Lower lobe of right lung (tissue), 2 donors: ENCODE measurements at places on chromosomes 11 and 22. TPM values are rescaled to one million over a fixed set of nuclear protein-coding genes. Genes with fewer than 3 reads are reported as not detected.
A peak's percentile ranks its signal among the peaks of the same experiment; 100 is the strongest.

The XKR3 gene
- total RNA-seq = 0.30 TPM

The CENPM gene
- total RNA-seq = 2.3 TPM

The OR52A1 gene
- total RNA-seq = not detected

The SHANK3 gene
- total RNA-seq = 50.6 TPM

GRCh38 chr11:117144477-117145392, 648 bp downstream of the PAFAH1B2 start:
- peak; percentile 72 for DNase-seq
- peak overlapping the region; percentile 88 for H3K27ac ChIP-seq

DNA sequence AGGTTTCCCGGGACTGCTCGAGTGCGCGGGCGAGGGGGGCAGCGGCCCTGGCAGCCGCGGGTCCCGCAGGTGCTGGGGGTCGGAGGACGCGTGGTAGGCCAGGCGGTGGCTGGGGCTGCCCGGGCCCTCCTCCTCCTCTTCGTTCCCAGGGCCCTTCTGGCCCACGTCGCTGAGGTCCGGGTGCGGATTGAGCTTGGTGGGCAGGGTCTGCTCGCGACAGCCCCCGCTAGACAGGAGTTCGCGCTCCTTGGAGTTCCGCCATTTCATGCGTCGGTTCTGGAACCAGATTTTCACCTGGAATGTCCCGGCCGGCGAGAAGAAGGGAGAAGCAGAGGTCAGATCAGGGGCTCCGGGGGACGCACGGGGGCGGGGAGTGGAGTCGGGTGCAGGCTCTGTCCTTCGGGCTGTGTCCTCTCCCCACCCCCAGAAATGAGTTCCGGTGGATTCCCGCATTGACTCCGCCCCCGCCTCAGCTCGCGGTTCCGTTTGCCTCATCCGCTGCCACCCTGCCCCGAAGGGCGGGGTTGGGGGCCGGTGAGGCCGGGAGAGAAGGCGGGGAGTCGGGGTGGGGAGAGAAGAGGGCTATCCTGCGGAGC, 3.9 kb downstream of the DBX1 start:
- no peaks in the 10 kb centered on the region for H3K36me3 ChIP-seq
- peaks cover 85% of the 10 kb centered on the region for H3K27me3 ChIP-seq
- H3K4me1 ChIP-seq = peaks cover 11% of the 10 kb centered on the region
- no peak for DNase-seq
- H3K27ac ChIP-seq = no peak overlapping the region
- H3K4me3 ChIP-seq = peak overlapping the region; percentile 34

DNA sequence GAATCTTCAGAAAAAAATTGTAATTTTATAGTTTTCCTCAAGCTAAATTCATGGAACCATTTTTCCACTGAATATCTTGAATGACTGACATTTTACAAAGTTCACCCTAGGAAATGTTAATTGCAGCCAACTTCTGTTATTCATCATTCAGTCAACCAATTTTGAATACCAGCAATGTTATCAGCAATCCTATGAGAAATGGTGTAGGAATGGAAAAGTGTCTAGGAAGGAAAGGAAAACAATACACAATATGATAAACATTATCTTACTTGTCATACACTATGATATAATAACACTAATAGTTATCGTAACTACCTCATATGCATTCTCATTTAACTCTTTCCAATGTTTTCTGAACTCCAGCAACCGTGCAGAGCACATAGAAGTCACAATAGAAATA, 790.5 kb upstream of the LRRC4C start:
- DNase-seq = no peak
- H3K4me3 ChIP-seq = no peak overlapping the region
- H3K27ac ChIP-seq = no peak overlapping the region
- H3K27me3 ChIP-seq = no peaks in the 10 kb centered on the region

- no peak for DNase-seq
- no peaks in the 10 kb centered on the region for H3K36me3 ChIP-seq
- H3K4me1 ChIP-seq = peaks cover 25% of the 10 kb centered on the region
- peak overlapping the region; percentile 77 for H3K4me3 ChIP-seq
Observed at GRCh38 chr11:36509201-36509639, 852 bp downstream of the TRAF6 start.

- H3K27me3 ChIP-seq = no peaks in the 10 kb centered on the region
- no peaks in the 10 kb centered on the region for H3K36me3 ChIP-seq
- peaks cover 69% of the 10 kb centered on the region for H3K4me1 ChIP-seq
- H3K4me3 ChIP-seq = no peak overlapping the region
- no peak for DNase-seq
- H3K27ac ChIP-seq = peak overlapping the region; percentile 86
Observed at GRCh38 chr22:39177791-39178190, 25.3 kb upstream of the CBX7 start.

DNA sequence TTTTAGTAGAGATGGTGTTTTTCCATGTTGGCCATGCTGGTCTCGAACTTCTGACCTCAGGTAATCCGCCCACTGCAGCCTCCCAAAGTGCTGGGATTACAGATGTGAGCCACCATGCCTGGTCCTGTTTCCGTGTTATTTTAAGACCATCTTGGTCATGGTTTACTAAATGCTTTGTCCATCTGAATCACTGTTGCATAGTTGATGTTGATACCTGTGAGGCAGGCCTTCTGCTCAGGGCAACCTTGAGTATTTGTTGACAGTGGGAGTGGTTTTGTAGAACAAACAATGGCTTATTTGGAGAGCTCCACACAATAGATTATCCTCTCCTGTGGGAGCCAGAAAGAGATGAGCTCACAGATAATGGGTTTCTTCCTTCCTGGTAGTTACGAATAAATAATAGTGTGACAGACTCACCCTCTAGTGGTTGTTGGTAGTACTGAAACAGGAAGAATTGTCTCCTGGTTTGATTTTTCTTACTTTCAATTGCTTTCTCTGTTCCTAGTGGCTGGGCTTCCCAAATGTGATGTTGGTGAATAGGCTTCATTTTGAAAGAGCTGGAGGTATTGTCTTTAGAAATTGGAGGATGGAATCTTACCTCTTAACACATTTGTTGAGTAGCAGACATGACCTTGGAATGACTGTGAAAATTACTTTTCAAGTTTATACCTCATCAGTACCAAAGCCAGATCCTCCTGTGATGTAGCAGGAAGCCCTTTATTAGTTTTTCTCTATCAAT, 39.0 kb downstream of the CTNND1 start:
- peak overlapping the region; percentile 69 for H3K27ac ChIP-seq
- peak overlapping the region; percentile 2 for H3K4me3 ChIP-seq
- peaks cover 47% of the 10 kb centered on the region for H3K4me1 ChIP-seq
- H3K27me3 ChIP-seq = no peaks in the 10 kb centered on the region
- H3K36me3 ChIP-seq = peaks cover 74% of the 10 kb centered on the region
- DNase-seq = no peak

DNA sequence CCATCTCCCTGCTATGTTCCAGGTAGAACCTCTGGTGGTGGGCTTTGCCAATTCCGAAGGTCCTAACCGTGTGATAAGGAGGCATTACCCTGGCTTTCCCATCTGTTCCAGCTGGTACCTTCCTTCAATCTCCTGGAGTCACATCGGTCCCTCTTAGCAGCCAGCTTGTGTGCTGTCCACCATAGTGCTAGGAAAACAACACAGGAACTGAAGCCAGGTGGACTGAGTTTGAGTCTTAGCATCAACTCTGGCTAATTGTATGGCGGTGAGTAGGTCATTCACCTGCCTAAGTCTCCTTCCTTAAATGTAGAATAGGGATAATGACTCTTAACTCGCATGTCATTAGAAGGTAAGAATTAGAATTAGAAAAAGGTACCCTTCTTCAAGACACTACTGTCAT, 159.6 kb upstream of the E2F8 start:
- peaks cover 9% of the 10 kb centered on the region for H3K4me1 ChIP-seq
- no peak overlapping the region for H3K27ac ChIP-seq
- H3K36me3 ChIP-seq = no peaks in the 10 kb centered on the region
- H3K27me3 ChIP-seq = no peaks in the 10 kb centered on the region
- H3K4me3 ChIP-seq = no peak overlapping the region
- no peak for DNase-seq

DNA sequence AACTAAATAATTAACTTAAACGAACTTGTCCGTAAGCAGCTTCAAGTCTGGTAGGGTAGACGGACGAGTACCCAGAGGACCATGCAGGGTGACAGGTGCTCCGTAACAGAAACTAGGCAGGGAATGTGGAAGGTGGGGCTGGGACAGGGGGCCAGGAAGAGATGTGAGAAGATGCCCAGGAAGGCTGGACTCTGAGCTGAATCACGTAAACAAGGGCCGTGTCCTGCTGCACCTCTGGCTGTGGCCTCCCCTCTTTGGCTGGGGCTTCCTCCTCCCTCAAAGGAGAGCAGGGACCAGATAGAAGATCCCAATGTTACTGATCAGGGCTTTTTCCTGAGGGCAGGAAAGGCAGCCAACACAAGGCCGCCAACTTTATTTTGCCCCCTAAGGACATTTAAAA, 47.9 kb downstream of the PACSIN2 start:
- no peak overlapping the region for H3K4me3 ChIP-seq
- no peaks in the 10 kb centered on the region for H3K36me3 ChIP-seq
- DNase-seq = no peak
- H3K27ac ChIP-seq = no peak overlapping the region

- H3K4me3 ChIP-seq = no peak overlapping the region
- H3K36me3 ChIP-seq = no peaks in the 10 kb centered on the region
- no peak for DNase-seq
- H3K27me3 ChIP-seq = no peaks in the 10 kb centered on the region
- no peaks in the 10 kb centered on the region for H3K4me1 ChIP-seq
Observed at GRCh38 chr11:108392353-108392752, 75.0 kb downstream of the C11orf65 start.

- peaks cover 8% of the 10 kb centered on the region for H3K36me3 ChIP-seq
- H3K4me1 ChIP-seq = peaks cover 35% of the 10 kb centered on the region
- H3K27me3 ChIP-seq = no peaks in the 10 kb centered on the region
- peak; percentile 75 for DNase-seq
- H3K4me3 ChIP-seq = peak overlapping the region; percentile 80
Observed at GRCh38 chr22:31347251-31348008, 1.3 kb upstream of the PATZ1 start.

GRCh38 chr11:27837895-27838563, 137.8 kb upstream of the BDNF start:
- DNase-seq = no peak
- no peak overlapping the region for H3K4me3 ChIP-seq
- H3K36me3 ChIP-seq = no peaks in the 10 kb centered on the region
- H3K4me1 ChIP-seq = no peaks in the 10 kb centered on the region
- no peaks in the 10 kb centered on the region for H3K27me3 ChIP-seq

GRCh38 chr11:128291007-128291406, 296.4 kb downstream of the ETS1 start:
- H3K4me3 ChIP-seq = peak overlapping the region; percentile 23
- H3K4me1 ChIP-seq = peaks cover 41% of the 10 kb centered on the region
- peak overlapping the region; percentile 69 for H3K27ac ChIP-seq
- H3K36me3 ChIP-seq = no peaks in the 10 kb centered on the region
- no peak for DNase-seq

DNA sequence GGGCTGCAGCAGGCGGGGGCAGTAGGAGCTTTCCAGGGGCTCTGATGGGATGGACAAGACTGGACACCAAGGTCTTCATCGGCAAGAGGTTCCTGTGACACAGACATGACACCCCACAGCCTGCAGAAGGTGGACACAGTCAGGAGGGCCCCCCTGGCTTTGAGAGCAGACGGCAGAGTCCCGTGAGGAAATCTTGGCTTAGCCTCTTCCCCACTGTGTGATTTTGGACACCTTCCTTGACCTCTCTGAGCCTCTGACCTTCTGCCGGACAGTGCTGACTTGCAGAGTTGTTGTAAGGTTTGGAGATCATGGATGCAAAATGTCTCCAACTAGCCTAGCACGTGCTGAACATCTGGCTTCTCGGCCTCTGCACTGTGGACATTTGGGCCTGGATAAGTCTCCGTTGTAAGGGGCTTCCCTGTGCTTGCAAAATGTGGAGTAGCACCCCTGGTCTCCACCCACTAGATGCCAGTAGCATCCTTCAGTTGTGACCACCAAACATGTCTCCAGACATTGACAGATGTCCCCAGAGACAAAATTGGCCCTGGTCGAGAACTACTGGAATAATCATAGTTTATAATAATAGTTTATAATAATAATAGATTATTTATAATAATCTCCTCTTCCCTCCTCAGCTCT, 54.6 kb downstream of the MCM5 start:
- no peaks in the 10 kb centered on the region for H3K36me3 ChIP-seq
- H3K27ac ChIP-seq = no peak overlapping the region
- H3K4me1 ChIP-seq = peaks cover 8% of the 10 kb centered on the region
- no peak for DNase-seq
- H3K27me3 ChIP-seq = no peaks in the 10 kb centered on the region

DNA sequence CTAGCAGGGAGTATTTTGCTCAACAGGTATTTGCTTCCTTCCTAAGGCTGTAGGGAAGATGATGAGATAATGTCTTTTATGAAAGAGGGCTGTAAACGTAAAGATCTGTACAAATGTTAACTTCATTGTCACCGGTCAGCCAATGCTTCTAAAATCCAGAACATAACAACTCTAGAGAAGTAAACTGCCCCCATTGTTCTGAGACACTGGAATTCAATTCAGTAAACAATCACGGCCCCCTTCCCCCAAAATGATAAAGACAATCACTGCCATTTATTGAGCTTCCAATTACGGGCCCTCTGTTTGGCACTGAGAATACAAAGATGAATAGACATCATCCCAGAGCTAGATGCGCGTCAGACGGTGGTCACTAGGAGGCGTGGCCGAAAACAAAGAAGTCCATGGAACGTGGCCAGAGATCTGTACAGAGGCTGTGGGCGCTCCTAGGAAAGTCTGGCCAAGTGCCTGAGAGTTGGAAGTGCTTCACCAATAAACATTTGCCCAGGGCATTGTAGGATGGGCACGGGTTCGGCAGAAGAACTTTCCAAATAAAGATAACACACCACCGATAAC, 576 bp downstream of the TMEM258 start:
- peak overlapping the region; percentile 98 for H3K27ac ChIP-seq
- no peaks in the 10 kb centered on the region for H3K27me3 ChIP-seq
- H3K4me3 ChIP-seq = peak overlapping the region; percentile 96
- H3K36me3 ChIP-seq = peaks cover 50% of the 10 kb centered on the region

- H3K27me3 ChIP-seq = no peaks in the 10 kb centered on the region
- H3K4me3 ChIP-seq = no peak overlapping the region
- peaks cover 7% of the 10 kb centered on the region for H3K36me3 ChIP-seq
- peak overlapping the region; percentile 73 for H3K27ac ChIP-seq
Observed at GRCh38 chr22:41862160-41862529, 29.2 kb downstream of the SREBF2 start.

GRCh38 chr22:24330636-24331035, 60.0 kb downstream of the SPECC1L start:
- H3K27me3 ChIP-seq = no peaks in the 10 kb centered on the region
- H3K27ac ChIP-seq = no peak overlapping the region
- peaks cover 72% of the 10 kb centered on the region for H3K36me3 ChIP-seq
